Activated naive CD8-positive, alpha-beta T cell treated with anti-CD3 and anti-CD28 coated beads, Interleukin-2, amount 10 ng/mL, durations not matched to agents 7 days and 5 days (primary cell): ENCODE measurements at places on chromosomes 2 and 18. TPM values are rescaled to one million over a fixed set of nuclear protein-coding genes. Genes with fewer than 3 reads are reported as not detected.

DNA sequence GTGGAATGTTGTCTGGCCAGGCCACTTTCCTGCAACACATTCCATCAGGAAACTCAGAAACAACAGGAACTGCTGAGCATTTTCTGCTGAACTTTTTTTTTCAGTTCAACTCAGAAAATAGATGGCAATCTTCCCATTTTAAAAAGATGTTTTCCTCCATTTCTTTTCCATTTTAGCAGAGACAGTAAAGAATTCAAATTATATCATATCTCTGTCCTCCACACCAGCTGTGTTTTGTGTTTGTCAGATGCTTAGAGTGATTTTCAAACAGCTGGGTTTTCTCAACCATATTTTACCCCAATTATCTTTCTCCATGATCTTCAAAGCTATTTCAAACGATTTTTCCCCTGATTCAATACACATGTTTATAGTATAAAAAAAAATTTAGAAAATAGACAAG lies 713.4 kb downstream of the LRRTM4 start:
- H3K27ac ChIP-seq = no peak overlapping the region
- DNase-seq = no peak
- no peaks in the 10 kb centered on the region for H3K36me3 ChIP-seq

DNA sequence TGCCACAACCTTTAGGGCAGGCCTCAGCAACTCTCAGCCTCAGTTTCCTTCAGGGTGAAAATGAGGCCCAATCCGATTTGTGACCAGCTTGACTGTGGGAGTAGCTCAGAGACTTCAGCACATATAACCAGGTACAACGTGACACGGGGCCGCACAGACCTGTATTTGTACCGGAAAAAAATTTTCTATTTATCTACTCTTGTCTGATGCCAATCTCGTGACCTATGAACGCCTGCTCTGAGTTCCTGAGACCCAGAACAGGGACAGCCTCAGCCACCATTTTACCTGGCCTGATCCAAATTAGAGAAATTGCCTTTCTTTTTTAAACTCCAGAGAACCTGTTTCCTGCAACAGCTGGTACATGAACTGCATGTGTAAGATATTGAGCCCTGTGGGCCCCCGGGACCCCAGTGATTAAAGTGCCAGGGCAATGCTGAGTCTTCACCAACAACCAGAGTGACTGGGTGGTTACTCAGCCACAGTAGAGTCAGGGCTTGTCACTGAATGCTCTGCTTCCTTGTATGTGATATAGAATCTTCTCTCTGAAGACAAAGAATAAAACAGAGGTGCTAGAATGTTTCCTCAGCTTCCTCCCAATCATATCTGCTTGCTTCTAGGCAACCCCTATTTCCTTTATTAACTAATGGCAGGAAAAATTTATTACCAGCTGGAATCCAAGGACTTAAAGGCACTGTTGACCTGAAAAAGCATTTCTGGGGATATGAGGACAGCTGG lies 47.8 kb upstream of the FZD7 start:
- DNase-seq = no peak
- H3K27ac ChIP-seq = no peak overlapping the region
- no peaks in the 10 kb centered on the region for H3K27me3 ChIP-seq
- peaks cover 6% of the 10 kb centered on the region for H3K4me1 ChIP-seq
- H3K4me3 ChIP-seq = no peak overlapping the region

DNA sequence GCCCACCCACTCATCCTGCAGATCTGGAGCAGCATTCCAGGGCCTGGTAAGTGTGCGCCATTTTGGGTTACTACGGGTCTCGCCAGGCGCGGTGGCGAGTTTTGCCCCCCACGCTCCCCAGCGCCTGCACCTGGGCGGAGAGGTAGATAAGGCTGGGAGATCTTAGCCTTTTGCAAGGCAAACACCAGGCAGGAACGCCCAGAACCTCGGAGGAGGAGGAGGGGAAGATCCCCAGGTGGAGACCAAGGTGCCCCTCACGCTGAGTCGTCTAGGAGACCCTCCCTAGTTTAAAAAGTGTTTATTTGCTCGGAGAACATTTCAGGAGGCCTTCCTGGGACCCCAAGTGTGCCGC lies 365 bp upstream of the RAMP1 start:
- H3K36me3 ChIP-seq = no peaks in the 10 kb centered on the region
- no peak for DNase-seq

- no peaks in the 10 kb centered on the region for H3K4me1 ChIP-seq
- no peaks in the 10 kb centered on the region for H3K27me3 ChIP-seq
- no peak overlapping the region for H3K4me3 ChIP-seq
- no peak for DNase-seq
- no peak overlapping the region for H3K27ac ChIP-seq
These were observed 594.6 kb downstream of the ADCYAP1 start for GRCh38 chr18:1499265-1499664.

DNA sequence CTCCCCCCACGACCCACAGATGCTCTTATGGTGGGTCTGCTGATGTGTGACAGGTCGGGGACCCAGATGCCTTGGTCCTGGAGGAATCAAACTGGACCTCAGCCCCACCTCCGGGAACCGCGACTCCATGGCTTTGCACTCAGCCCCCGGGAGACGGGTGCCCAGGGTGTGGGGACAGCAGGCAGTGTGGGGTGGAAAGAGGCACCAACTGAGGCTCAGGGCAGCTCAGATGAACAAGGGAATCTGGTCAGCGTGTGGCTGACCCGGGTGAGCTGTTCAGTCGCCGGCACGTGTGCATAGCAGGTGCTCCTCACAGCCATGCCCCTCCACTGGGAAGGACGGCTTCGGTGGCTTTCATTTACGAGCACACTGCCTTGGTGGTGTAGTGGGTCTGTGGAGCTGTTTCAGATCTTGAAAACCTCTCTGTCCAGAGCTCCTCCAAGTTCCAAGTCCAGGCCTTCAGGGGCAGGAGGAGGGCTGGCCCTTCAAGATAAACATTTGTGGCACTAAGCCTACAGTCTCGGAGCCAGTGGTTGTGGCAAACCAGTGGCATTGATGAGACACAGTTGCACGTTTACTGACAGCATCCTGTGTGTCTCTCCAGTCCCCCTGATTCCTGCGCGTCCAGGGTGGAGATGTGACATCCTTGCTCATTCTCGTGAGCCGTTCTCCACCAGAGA lies 471.2 kb upstream of the HS6ST1 start:
- no peaks in the 10 kb centered on the region for H3K27me3 ChIP-seq
- no peaks in the 10 kb centered on the region for H3K4me1 ChIP-seq
- H3K36me3 ChIP-seq = no peaks in the 10 kb centered on the region
- H3K4me3 ChIP-seq = no peak overlapping the region
- no peak overlapping the region for H3K27ac ChIP-seq

- no peak for DNase-seq
- peaks cover 13% of the 10 kb centered on the region for H3K4me1 ChIP-seq
- H3K4me3 ChIP-seq = no peak overlapping the region
- H3K36me3 ChIP-seq = peaks cover 13% of the 10 kb centered on the region
- no peak overlapping the region for H3K27ac ChIP-seq
These were observed 20.7 kb downstream of the IGFBP2 start for GRCh38 chr2:216653931-216654365.

- DNase-seq = no peak
- H3K27ac ChIP-seq = no peak overlapping the region
- H3K36me3 ChIP-seq = no peaks in the 10 kb centered on the region
- H3K4me3 ChIP-seq = no peak overlapping the region
- no peaks in the 10 kb centered on the region for H3K4me1 ChIP-seq
These were observed 295.1 kb upstream of the TNP1 start for GRCh38 chr2:217154923-217155322.

DNA sequence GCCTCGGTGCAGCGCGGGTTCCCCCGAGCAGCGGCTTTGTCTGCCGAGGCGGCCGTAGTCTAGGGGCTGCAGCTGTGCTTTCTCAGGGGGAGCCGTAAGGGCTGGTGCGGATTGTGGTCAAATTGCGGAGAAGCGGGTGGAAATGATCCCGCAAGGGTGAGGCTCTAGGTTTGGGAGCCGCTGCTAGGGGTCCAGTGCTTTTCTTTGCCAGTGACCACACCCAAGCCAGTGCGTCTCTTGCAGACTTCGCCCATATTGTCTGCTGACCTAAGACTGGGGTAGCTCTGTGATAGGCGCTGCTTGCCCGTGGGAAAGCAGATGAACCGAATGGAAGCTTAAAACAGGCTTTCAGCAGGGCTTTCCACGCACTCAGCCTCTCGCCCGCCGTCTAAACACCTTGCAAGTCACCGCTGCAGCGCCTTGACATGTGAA lies 2.1 kb downstream of the DPYSL5 start:
- H3K4me1 ChIP-seq = no peaks in the 10 kb centered on the region
- no peak for DNase-seq
- no peak overlapping the region for H3K27ac ChIP-seq
- no peak overlapping the region for H3K4me3 ChIP-seq
- H3K36me3 ChIP-seq = no peaks in the 10 kb centered on the region

HOXD12 gene
- not detected for total RNA-seq

CDK15 gene
- total RNA-seq = not detected

SDC1 gene
- total RNA-seq = 0.22 TPM
